ENCODE measurements at places on chromosomes 2 and 18.

GRCh38 chr2:154686162-154686561 lies 12.3 kb upstream of the KCNJ3 start:
- no peak for DNase-seq

DNA sequence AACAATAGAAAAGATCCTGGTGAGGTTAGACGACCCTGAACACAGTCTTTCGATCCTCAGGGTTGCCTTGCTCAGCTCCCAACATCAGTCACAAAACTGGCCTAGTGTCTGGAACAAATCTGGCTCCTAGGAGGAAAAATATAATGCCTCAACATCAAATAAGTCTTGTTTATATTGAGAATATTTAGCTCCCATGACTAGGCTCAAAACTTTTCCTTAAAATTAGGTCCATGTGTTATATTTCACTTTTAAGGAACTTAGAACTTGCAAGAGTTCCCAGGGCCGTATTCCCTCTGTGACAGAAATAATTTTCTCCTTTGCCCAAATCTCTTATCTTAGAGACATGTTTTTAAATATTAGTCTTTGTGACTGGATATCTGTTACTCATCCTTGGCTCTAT lies 819.7 kb upstream of the ZEB2 start:
- no peak for DNase-seq

- DNase-seq, result peak; percentile 48
These were observed 2.3 kb downstream of the FZD7 start for GRCh38 chr2:202035941-202036372.

DNA sequence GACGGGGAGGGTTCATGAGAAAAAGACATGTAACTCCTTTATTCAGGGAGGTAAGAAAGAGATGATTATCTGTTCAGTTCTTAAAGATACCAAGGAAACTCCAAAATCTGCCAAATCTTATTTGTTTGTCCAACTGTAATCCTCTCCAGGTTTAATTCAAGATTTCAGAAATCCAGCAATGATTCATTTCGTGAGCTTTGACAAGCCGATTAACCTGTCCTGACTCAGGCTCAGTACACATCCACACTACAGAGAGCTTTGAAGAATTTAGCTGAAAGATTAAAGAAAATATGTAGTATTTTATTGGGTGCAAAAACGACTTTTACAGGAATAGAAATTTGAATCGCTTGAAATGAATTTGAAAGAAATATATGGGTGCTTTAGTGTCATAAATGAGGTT lies 1.1 kb downstream of the SPAG16 start:
- DNase-seq, result no peak

DNA sequence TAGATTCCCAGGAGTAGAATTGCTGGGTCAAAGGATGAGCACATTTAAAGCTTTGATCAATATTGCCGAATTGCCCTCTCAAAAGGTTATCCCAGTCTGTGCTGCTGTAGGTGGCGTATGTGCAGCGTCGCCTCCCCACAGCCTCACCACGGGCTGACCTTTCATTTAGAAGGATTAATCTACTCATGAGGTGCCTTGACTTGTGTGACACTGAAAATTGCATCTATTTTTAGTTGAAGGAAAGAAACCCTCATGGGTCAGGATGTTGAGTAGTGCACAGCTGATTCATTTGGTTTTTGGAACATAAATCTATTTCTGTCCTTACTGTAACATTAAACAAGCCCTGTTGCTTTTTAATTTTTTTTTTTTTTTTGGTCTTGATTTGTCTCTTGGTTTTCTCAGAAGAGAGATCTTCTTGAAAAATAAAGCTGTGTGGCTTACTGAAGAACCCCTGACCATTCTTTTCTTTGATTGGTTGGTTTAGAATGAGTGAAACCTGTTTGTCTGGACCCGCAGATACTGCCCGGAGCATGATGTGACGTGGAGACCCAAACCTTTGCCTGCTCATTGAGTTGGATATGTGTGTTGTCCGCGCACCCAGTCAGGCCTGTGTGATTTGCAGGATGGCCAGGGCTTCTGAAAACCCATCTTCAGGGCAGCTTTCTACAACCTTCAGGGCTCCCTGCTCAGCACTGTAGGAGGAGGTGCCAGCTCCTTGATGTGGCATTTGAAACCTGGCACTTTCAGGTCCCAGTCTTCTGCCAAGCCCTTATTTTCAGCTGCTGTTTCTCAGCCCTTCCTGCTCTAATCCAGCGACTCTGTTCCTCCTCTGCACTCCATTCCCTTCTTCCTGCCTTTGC lies 61.0 kb downstream of the LPIN1 start:
- no peak for DNase-seq

DNA sequence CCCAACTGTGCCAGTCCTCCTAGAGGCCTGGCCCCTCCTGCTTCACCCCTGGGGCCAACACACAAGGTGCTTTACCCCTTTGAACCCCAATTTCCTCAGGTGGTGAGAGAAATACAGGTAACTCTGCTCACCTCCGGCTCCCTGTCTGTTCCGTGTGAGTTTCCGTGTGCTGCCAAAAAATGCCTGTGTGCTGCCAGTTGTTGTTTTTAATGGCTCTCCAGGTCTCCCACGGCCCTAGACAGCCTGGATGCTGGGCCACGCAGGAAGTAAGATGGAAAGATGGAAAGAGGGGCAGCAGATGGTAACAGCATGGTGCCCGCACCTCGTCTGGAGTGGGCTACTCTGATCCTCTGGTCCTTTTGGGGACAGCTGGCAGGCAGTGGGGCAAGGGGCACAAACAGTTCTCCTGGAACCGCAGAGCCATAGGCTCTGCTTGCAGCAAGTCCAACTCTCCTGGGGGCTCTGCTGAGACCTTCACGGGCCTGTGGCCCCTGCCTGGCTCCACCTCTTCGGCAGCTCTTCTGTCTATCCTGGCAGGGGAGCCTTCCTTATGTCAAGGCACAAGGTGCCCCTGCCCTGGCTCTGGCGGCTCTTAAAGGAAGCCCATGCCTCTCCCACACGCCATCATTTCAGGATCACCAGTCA lies 4.3 kb upstream of the ARHGEF4 start:
- DNase-seq, result no peak

DNA sequence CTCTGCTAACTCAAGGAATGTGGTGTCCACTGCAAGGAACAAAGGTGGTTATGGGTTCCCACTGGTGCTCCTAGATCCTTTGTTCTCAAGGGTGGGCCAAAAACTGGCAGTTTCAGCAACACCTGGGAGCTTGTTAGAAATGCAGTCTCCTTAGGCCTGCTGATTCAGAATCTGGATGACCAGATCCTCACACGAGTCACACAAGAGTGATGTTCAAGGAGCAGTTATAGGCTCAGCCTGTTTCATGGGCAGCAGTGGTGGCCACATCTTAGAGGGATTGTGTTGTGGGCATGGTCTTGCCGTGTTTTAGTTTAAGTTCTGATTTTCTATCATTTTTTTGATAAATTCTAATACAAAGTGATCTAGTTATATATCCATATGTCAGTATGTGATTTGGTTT lies 28.7 kb upstream of the MGAT5 start:
- no peak for DNase-seq

- no peak for DNase-seq
These were observed 46.9 kb downstream of the GORASP2 start for GRCh38 chr2:170975943-170976270.

- DNase-seq, result no peak
These were observed 115.1 kb downstream of the CDH20 start for GRCh38 chr18:61448316-61448715.

- DNase-seq, result no peak
These were observed 202.4 kb downstream of the ARL6IP6 start for GRCh38 chr2:152920846-152921245.

DNA sequence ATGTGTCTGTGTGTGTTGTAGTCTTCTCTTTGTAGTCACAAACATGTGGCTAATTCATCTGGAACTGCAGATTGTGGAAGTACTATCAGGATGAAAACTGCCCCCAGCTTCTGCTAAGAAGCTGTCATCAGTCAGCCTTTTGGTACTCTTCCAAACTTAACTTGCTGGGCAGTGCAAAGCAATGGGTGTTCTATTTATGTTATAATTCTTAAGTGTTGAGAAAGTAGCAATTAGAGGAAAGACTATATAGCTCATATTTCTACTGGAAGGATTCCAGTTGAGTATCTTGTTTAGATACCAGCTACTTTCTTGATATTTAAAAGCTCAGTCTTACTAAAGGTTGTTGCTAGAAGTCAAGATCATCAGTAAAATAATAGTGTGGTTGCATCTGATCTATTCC lies 52.1 kb downstream of the SLC38A11 start:
- no peak for DNase-seq

GRCh38 chr2:221649051-221649775 lies 77.1 kb upstream of the EPHA4 start:
- DNase-seq, result no peak

DNA sequence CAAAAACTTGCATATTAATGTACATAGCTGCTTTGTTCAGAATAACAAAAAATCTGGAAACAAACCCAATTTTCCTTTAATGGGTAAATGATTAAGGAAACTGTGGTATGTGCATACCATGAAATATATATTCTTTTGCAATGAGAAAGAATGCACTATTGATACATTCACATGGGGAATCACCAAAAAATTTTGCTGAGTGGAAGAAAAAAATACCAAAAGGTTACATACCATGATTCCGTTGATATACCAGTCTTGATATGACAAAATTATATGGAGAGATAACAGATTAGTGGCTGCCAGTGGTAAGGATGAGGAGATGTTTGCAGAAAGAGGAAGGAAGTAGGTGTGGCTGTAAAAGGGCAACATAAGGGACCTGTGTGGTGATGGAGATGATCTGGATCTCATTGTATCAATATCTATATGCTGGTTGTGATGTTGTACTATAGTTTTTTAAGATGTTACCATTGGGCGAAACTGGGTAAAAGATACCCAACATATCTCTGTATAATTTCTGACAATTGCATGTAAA lies 54.6 kb upstream of the BCL2L11 start:
- DNase-seq, result no peak

DNA sequence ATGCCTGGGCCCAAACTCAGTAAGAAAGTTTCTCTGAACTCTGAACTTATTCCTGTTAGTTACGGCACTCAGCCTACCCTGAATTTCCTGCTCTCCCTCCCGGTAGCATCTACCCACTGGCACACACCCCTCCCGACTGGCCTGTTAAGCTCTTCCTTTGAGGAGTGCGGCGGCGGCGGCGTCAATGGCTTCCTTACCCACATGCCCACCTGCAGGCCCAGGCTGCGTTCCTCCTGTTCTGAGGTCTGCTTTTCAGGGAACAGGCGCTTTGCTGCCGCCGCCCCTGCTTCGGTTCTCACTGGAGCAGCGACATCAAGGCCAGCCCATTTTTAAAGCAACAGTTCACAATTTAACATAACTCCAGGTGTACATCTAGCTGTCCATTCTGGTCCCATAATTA lies 432.4 kb downstream of the DCDC2C start:
- no peak for DNase-seq

- DNase-seq, result peak; percentile 84
These were observed at the start of gene FAM237A for GRCh38 chr2:206642075-206643025. Gene FAM237A, plus strand, starts transcription at chr2:206642487. Its CDS starts 1,750 bp downstream, at chr2:206644237.

DNA sequence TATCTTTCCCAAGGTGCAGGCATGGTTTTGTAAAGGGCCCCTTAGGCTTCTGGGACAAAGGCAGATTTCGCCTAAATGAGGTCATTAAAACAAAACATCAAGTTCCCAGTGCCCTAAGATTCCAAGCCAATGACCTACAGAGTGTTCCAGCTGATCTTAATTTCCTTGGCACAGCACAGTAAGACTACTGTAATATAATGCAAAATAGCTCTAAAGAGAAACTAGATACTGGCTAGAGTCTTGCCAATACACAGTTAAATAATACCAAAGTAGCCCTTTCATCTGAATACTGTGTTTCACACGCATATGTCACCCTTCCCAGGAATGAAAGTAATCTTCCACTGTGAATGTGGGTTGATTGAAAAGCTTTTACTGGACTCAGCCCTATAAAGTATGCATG lies 14.7 kb downstream of the GRB14 start:
- DNase-seq, result no peak

DNA sequence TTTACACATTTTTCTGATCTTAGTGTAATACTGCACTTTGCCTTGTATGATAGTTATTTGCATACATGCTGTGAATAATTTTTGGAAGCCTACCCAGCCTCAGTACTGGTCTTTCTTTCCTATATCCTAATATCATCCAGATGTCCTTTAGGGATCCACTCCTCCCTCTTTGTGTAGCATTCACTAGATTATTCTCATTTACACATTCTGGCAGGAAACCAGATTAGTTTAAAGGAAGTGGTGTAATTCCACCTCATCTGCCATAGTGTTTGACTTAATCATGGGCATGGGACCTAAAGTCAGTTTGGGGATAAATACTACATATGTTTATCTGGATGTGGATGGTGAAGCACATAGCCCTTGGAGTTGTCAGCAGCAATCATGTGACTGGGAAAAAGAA lies 444.9 kb upstream of the MAP2 start:
- no peak for DNase-seq
